Right ventricle myocardium superior (tissue), 1 donor: ENCODE measurements at places on chromosomes 5 and 9.

GRCh38 chr5:66367814-66368541, 223.9 kb downstream of the SREK1 start:
- no peak for DNase-seq

DNA sequence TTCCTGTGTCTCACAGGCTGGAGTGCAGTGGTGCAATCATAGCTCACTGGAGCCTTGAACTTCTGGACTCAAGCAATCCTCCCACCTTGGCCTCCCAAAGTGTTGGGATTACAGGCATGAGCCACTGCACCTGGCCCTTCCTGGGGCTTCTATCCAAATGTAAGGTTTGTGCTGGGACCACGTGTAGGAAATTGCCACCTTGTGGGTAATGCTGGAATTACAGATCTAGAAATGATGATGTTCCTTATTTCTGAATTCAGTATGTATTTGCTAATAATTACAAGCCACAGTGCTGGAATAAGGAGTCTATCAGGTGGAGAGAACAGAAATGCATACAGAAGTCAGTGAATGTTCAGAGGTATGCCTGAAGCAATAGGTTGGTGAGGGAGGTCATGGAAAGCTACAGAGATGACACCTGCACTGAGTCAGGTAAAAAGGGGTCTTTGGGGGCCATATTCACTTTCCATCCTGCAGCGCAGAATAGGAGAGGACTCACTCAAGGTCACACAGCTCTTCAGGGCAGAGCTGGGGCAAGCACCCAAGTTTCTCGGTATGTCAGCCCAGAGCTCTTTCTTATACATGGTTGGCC, 8.8 kb upstream of the IGFBPL1 start:
- DNase-seq = no peak

- no peak for DNase-seq
Observed at GRCh38 chr5:106566031-106566430, 1104.7 kb downstream of the EFNA5 start.

DNA sequence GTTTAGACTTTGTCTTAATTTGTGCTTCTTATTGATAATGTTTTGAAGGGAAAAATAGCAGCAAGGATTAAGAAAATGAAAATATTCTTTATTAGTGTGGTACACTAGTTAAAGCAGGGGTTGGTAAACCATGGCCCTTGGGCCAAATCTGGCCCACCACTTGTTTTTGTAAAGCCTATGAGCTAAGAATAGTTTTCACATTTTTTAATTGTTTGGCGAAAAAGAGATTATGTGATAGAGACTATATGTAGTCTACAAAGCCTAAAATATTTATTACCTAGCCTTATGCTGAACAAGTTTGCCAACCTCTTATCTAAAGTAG, 57.2 kb downstream of the KCNN2 start:
- DNase-seq = no peak

- no peak for DNase-seq
Observed at GRCh38 chr5:58452566-58453258, 7.2 kb downstream of the PLK2 start.
